ENCODE measurements at places on chromosomes 16 and 17.

GRCh38 chr16:4537376-4538343, 913 bp downstream of the CDIP1 start:
- no peak for DNase-seq

DNA sequence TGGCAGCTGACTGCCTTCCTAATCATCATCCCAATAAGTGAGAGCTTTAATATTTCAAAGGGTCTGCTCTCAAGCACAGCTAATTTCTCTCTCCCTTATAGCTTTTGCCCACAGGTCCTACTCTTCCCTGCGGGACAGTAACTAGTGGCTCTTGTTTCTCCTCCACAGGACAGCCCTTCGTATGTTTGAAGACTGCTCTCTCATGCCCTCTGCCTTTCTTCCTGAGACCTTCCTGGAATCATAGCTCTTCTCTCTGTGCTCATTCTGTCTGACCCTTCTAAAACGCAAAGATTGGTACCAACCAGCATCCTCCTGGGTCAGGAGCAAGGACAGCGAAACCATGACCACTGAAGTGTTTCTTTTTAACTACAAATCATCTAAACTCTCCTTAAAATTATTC, 168.9 kb downstream of the GRIN2A start:
- DNase-seq: no peak

DNA sequence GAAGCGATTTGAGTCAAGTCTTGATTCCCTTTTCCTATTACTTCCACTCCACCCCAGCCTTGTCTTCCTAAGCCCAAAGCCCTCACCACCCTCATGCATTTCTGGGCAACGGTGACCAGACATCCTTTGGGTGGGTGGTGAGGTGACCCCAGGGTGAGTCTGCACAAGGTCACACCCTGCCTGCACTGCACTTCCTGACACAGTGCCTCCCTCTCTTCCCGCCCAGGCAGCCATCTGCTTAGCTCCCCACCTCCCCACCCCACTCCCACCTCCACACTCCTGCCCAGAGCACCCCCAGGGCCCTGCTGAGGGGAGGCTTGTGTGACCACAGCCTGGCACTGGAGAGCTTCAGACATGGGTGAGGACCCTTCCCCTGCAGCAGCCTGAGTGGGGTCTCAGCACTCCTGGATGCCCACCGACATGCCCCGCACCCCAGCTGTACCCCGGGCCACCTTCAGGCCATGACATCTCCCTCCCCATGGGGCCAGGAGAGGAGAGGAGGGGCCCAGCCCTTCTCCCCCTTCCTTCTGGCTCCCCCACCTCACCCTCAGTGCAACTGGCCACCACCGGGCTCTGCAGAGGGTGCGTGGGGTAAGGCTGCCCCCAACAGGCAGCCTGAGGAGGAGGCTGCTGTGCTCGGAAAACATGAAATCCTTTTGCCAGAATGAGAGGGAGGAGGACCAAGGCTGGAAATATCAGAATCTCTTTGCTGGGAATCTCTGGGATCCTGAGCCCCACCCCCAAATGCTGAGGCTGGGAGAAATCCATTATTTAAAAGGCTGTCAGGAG, 68.6 kb downstream of the CCT6B start:
- no peak for DNase-seq

DNA sequence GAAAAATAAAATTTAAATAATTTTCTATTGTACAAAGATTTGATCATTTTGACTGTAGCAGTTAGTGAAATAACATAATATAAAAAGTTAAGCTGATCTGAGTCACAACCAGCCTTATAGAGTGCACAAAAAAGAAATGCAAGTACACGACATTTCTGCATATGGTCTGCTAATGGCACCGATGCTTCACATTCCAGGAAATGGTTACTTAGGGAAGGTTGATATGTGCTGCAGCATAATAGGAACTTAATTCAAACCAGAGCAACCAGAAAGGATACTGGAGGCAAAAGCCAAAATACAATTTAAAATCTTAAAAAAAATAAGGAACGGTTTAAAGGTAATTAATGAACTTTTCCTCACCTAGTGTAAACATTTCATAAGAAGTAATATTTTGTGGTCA, 10.0 kb upstream of the CFDP1 start:
- DNase-seq: peak; percentile 81

DNA sequence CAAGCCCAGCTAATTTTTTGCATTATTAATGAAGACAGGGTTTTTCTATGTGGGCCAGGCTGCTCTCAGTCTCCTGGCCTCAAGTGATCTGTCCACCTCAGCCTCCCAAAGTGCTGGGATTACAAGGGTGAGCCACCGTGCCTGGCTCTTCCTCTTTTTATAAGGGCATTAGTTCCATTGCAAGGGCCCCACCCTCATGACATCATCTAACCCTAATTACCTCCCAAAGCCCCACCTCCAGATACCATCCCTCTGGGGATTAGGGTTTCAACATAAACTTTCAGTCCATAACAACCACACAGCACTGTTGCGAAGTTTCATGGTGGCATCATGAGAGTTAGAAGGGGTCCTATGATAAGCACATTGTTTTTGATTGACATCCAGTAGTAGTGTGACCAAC, 277.7 kb downstream of the GRIN2A start:
- DNase-seq: no peak

- no peak for DNase-seq
These were observed 62.8 kb downstream of the NACA2 start for GRCh38 chr17:61528171-61528570.

DNA sequence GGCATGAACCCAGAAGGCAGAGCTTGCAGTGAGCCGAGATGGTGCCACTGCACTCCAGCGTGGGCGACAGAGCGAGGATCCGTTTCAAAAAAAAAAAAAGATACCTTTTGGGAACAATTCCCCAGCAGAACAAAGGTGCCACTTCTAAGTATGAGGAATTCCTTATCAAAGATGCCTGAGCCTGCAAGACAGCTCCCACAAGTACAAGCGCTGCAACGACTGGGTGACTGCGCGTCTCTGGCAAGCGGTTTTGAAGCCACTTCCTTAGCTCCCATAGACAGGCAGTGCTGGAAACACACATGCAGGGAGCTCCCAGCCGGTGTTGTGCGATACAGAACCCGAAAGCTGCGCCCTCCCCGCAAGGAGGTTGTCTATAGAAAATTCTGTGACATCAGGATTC, 60.5 kb downstream of the ADCY9 start:
- DNase-seq: no peak

- no peak for DNase-seq
These were observed 8.5 kb downstream of the GAA start for GRCh38 chr17:80109713-80110446.

DNA sequence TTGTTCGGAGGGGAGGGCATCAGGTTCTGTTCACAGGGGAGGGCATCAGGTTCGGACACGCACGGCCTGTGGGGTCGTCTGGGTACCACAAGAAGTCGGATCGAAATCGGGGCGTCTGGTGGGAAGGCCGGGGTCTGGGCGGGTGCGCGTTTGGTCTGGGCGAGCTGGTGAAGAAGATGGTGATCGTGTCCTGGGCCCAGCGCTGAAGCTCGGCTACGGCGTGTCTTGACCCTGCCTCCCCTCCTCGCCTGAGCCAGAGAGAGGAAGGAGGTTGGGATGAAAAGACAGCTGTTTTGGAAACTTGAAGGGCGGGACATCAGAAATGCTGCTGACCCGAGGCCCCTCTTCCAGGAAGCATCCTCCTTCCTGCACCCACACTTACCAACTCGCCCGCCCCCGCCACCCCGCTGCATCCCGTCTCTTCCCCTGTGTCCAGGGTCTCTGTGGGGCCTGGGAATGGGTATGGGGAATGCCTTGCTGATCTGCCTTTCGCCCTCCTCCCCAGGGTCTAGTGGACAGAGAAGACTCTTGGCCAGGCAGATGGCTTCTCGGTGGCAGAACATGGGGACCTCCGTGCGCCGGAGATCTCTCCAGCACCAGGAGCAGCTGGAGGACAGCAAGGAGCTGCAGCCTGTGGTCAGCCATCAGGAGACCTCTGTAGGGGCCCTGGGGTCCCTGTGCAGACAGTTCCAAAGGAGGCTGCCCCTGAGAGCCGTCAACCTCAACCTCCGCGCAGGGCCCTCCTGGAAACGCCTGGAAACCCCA, 498 bp downstream of the PIMREG start:
- no peak for DNase-seq

DNA sequence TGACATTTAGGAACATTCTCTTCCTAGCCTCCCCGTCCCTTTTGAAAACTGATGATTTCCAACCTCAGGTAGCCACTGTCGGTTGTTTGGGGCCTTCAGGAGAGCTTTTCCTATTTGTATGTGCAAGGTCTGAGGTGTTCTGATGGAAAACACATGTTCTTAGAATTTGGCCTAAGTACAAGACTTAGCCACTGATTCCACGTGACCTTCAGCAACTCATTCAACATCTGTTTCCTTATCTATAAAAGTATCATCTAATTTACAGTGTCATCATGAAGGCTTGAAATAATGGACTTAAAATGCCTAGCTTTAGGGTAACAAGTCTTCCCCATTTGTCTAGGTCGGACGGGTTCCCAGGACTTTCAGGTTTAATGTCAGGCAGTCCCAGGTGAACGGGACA, 259.3 kb downstream of the SOX9 start:
- no peak for DNase-seq

GRCh38 chr16:76278980-76279379, 1.8 kb downstream of the CNTNAP4 start:
- no peak for DNase-seq
